Stimulated activated naive CD4-positive, alpha-beta T cell (primary cell): ENCODE measurements at places on chromosomes 2 and 18.

DNA sequence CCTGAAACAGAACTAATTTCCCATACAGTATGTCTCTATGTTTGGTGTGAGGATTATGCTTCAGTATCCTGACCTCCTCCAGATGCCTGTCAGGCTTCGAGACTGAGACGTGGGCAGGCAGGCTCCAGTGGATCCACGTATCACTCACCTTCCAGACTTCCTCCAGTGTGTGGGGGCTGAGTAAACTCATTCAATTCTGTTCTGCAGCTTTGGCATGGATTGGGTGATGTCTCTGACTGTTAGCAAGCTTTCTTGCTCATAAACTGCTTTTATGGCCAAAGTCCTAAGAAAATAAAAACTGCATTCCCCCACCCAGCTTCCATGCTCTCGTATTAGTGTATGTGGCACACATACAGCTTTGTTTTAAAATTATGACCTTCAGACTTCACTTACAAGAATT, 53.6 kb downstream of the CCDC93 start:
- no peak for DNase-seq

- DNase-seq: no peak
Observed at GRCh38 chr2:3512086-3512485, 7.2 kb downstream of the ADI1 start.

DNA sequence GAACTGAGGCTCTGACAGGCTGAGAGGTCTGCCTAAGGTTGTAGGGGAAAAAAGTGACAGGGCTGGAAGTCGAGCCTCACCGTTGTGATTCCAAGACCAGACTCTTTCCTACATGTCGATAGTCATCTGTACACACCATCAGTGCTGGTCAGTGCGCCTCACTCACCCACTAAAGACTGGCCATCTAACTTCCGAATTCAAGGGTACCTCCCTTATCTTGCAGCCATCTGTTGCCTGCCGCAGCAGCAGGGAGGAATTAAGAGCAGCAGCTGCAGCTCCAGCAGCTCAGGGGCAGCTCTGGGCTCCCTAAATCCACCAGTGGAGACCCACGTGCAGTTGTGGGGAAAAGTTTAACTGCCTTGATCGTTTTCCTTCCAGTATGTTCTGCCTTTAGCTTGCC, 32.6 kb upstream of the GPR39 start:
- no peak for DNase-seq

GRCh38 chr2:23668756-23669304, 258.1 kb downstream of the ATAD2B start:
- DNase-seq: no peak

- no peak for DNase-seq
Observed at GRCh38 chr2:100603948-100604633, 41.3 kb downstream of the PDCL3 start.

DNA sequence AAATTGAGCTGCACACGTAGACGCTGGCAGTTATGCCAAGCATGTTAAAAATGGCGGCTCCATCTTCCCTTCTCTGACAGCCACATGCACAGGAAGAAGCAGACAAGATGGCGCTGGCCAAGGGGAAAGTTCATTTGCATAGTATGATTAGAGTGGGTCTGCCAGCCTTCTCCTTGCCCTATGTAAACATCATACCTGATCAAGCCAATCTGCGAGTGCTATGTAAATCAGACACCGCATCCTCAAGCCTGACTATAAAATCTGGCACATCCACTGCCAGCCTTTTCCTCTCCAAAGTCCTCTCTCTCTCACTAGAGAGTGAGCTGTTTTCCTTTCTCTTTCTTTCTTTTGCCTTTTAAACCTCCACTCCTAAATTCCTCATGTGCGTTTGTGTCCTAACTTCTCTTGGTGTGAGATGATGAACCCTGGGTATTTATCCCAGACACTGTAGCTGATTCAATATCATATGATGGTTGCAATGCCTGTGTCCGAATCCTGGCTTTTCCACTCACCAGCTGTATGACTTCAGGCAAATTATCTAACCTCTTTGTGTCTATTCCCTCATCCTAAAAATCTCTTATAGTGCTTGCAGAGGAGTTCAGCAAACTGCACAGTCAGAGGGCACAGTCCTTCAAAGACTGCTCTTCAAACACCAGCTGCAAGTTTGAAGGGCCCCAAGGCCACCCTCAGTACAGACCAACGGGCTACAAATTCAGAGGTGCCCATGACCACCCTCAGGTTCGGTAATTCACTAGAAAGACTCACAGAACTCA, 39.3 kb upstream of the ITSN2 start:
- DNase-seq: no peak

DNA sequence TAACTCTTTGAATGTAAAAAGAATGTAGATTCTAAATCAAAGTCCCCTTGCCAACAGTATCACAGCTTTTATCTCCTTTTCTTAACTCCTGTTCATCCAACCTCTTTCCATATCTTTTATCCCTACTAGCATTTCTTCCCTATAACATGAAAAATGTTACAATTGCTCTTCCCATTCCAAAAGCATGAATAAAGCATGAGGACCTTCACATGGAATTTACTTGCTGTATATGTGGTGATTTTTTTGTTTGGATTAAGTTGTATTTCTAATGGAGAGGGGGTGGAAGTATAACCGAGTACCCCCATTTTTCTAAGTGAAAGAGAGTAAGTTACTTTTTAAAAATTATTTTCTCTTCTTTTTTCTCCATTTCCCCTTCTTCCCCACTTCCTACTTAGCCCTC, 94.9 kb upstream of the RBBP8 start:
- DNase-seq: no peak

DNA sequence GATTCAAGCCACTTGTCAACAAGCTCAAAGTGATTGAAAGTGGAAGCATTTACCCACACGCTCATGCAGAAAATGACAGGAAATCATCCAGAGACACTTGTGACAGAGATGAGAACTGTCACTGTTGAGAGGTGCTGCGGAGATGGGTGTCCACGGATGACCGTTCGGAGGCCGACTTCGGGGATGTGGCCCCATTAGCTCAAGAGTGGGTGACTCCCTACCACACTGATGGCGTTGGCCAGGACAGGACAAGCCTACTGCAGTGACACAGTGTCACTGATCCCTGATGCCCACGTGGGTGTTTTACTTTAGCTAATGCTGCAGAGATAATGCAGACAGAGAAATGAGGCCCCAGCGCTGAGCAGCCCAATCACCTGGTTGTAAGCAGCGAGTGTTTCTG, 81.5 kb upstream of the YWHAQ start:
- no peak for DNase-seq

- DNase-seq: no peak
Observed at GRCh38 chr18:26630596-26630995, 82.2 kb upstream of the KCTD1 start.

- no peak for DNase-seq
Observed at GRCh38 chr18:8788503-8789429, 83.4 kb downstream of the MTCL1 start.

- no peak for DNase-seq
Observed at GRCh38 chr18:32349728-32350395, 120.8 kb downstream of the GAREM1 start.

GRCh38 chr2:85890522-85891176, 1.9 kb upstream of the ST3GAL5 start:
- no peak for DNase-seq

DNA sequence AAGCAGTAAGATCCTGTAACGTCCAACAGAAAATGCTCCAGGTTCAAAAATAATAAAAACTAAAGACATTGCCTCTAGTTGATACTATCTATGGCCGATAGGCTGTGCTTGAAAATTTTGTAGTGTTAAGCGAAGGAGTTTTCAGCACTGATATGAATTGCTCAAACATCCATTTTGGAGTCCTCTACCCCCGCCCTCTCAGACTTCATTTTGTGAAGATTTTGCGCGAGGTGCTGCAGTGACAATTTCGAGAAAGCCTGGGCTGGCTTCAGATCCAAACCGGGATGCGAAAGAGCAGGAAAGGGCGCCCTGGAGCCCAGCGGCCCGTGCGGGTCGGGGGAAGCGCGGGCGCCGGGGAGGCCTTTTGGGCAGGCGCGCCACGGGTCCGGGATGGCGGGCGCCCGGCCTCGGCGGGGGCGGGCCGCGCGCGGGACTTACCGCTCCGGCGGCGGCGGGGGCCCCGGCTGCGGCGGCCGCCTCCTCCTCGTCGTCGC, 1.8 kb downstream of the SP3 start:
- DNase-seq: peak; percentile 91

GRCh38 chr2:36461039-36461681, 105.6 kb downstream of the CRIM1 start:
- no peak for DNase-seq

- no peak for DNase-seq
Observed at GRCh38 chr18:6221602-6222014, 193.1 kb downstream of the L3MBTL4 start.

DNA sequence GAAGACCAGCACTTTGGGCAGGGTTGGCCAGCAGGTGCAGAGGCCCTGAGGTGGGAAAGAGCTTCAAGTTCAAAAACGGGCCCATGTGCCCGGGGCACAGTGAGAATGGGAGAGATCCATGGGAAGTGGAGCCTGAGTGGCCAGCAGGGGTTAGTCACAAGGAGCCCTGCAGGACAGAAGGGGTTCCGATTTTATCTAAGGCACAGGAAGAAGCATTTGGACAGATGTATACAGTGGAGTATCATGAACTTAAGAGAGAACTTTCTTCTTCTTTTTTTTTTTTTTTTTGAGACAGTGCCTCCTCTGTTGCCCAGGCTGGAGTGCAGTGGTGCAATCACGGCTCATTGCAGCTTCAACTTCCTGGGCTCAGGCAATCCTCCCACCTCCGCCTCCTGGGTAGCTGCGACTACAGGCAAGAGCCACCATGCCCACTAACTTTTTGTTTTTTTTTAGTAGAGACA, 24.0 kb downstream of the WIPF1 start:
- DNase-seq: peak; percentile 37

GRCh38 chr2:71492112-71492511, 38.8 kb downstream of the DYSF start:
- DNase-seq: no peak

- DNase-seq: no peak
Observed at GRCh38 chr2:133736674-133737073, 168.4 kb upstream of the NCKAP5 start.

DNA sequence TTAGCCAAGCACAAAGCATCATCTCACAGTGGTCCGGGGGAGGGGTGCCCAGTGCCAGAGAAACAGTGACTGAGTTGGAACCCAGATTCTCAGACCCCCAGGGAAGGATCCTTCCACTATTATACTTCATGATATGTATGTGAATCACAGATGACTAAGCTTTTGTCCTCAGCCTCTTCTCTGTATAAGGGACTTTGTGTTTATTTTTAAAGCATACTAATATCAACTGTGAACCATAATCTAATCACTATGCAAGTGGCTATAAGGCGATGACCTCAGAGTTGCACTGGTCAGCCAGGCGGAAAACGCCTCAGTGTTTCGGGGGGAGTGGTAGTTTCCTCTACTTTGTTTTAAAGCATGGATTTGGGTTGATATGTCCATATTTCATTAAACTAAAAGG, 160.4 kb upstream of the TMEM200C start:
- DNase-seq: no peak

DNA sequence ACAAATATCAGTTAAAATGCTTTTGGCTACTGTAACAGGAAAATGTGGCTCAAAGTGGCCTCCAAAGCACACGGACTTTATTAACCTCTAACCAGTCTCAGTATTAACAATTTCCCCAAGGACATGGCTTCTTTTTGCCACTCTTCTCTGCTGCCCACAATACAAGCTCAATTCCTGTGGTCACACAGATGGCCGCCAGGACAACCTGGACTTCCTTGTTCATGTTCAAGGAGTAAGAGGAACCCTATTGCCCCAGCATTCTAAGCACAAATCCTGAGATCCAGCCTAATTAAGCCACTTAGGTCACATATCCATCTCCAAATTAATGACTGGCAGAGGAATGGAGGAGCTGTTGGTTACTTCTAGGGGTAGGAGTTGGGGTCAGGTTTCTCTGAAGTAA, 38.2 kb downstream of the AOX1 start:
- no peak for DNase-seq

DNA sequence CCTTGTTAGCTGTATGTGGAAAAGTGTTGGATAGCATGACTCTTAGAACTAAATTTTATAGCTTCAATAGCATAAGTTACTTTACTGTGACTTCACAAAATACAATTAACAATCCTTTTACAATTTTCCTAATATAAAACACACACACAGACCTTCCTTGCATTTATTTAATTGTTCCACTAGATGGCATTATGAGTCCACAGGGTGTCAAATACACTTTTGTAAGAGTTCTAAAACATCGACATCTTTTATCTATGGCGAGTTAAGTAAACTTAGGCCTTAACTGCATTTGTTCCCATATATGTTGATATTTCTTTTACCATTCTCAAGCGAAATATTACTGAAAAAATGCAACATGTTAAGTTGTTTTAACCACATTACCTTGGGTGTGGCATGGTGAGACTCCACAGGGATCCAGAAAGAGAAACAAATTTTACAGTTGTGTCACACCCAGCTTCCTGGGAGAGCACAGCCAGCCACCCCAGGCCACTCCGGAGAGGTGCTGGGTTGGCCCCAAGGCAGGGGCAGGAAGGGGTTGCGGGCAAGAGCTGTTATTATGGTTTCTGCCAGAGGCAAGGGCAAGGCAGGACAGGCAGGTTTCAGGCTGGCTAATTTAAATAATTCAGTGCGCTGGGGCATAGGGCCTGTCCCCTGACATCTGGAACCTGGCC, 312.4 kb upstream of the MC4R start:
- no peak for DNase-seq

DNA sequence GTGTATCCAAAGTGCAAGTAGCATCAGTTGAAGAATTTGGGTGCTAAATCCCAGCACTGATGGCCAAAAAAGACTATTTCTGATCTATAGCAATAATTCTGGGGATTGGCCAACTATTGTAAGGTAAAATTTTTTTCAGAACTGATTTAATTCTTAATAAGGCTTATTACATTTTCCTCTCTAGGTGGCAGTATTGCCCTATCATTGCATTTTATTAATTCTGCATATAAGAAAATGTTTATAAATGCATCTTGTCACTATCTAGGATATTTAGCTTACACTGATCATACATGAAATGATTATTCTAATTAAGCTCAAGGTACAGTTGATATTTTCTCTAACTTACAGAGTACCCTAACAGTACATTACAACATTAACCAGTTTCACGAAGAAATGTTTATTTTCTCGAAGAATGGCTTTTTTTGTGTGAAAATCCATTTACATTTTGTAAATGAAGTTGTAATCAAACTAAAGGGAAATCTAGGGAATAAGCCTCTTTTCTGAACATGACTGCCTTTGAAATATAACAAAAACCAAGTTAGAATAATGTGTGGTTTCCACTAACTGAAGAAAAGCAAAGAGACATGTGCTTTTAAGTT, 11.0 kb downstream of the TTN start:
- peak; percentile 20 for DNase-seq

DNA sequence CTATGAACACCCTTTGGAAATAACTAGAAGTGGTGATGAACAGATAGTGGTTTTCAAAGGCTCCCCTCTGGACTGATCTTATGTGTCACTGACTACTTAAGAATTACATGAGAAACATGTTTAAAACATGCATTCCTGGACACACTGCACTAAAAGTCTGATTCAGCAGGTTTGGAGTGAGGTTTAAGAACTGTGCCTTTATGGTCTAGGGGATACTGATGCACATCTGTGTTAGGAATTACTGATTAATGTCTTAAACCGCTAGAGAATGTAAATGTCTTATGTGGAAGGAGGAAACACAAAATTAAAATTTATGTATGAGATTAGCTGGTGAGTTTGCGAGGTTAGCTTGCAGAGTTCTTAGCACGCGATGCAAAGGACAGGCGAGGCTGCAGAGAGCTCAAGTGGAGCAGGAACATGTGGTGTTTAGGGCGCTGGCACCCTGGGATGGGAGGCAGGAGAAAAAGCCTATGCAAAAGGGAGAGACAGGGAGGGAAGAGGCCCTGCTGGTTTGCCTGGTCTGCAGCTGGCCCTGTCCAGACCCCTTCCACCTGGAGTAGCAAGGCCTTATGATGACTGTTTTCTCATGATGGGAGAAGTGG, 11.7 kb downstream of the SH3YL1 start:
- no peak for DNase-seq
